Esophagus squamous epithelium (tissue), 5 donors: ENCODE measurements at places on chromosomes 12 and 14.
A peak's percentile ranks its signal among the peaks of the same experiment; 100 is the strongest.

- H3K4me1 ChIP-seq, result no peaks in the 10 kb centered on the region
- no peaks in the 10 kb centered on the region for H3K36me3 ChIP-seq
- no peak for DNase-seq
- H3K27ac ChIP-seq, result no peak overlapping the region
- H3K27me3 ChIP-seq, result no peaks in the 10 kb centered on the region
Measured at GRCh38 chr12:33044447-33044846, 147.9 kb upstream of the PKP2 start.

DNA sequence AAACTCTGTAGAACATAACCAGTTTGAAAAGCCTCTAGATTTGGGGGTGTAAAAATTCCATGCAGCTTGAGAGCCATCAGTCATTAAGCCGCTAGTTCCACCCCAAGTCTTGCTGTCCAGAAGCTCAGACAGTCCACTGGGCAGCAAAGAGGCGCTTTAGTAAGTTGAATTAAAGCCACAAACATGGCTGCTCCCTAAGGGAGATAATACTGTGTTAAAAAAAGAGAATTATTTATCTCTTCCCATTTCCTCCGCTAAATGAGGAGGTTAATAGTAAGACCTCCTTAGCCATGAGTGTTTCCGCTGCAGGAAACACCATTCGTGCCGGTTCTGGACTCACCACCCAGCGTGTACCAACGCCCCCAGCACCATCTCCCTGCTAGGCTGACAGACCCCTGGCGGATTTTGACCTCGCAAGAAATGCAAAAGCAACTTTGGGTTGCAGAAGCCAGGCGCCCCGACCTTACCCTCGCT is 536 bp downstream of the TM7SF3 start:
- peaks cover 27% of the 10 kb centered on the region for H3K4me1 ChIP-seq
- peak overlapping the region; percentile 95 for H3K27ac ChIP-seq
- H3K36me3 ChIP-seq, result no peaks in the 10 kb centered on the region
- DNase-seq, result no peak

DNA sequence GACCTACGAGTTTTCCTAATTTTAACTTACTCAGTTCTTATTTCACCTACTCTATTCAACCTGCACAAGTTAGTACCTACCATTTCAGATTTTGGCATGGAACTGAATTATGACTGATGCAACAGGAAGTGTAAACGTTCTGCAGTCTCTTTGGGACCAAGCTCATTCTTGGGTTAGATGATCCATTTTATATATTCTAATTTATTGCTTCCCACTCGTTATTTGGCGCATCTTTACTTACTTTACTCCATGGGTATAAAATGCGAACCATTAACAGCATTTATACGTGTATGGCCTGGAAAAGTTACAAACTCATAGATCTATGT is 1.0 kb upstream of the EML1 start:
- H3K27ac ChIP-seq, result no peak overlapping the region
- no peaks in the 10 kb centered on the region for H3K36me3 ChIP-seq
- peak overlapping the region; percentile 48 for H3K4me3 ChIP-seq
- peaks cover 7% of the 10 kb centered on the region for H3K27me3 ChIP-seq

- no peaks in the 10 kb centered on the region for H3K27me3 ChIP-seq
- H3K36me3 ChIP-seq, result no peaks in the 10 kb centered on the region
- no peak overlapping the region for H3K4me3 ChIP-seq
- no peaks in the 10 kb centered on the region for H3K4me1 ChIP-seq
Measured at GRCh38 chr12:45205165-45205825, 10.6 kb upstream of the ANO6 start.

GRCh38 chr14:92600318-92601053 is 86.9 kb downstream of the RIN3 start:
- no peaks in the 10 kb centered on the region for H3K36me3 ChIP-seq
- no peak overlapping the region for H3K4me3 ChIP-seq
- H3K27me3 ChIP-seq, result no peaks in the 10 kb centered on the region
- DNase-seq, result no peak
- H3K27ac ChIP-seq, result peak overlapping the region; percentile 67
- peaks cover 44% of the 10 kb centered on the region for H3K4me1 ChIP-seq

- DNase-seq, result no peak
- H3K27ac ChIP-seq, result no peak overlapping the region
- peaks cover 6% of the 10 kb centered on the region for H3K4me1 ChIP-seq
- no peaks in the 10 kb centered on the region for H3K36me3 ChIP-seq
- no peak overlapping the region for H3K4me3 ChIP-seq
- H3K27me3 ChIP-seq, result no peaks in the 10 kb centered on the region
Measured at GRCh38 chr12:55624056-55624455, 12.6 kb upstream of the OR10P1 start.

- no peaks in the 10 kb centered on the region for H3K27me3 ChIP-seq
- H3K4me1 ChIP-seq, result peaks cover 4% of the 10 kb centered on the region
- no peak overlapping the region for H3K4me3 ChIP-seq
- no peaks in the 10 kb centered on the region for H3K36me3 ChIP-seq
Measured at GRCh38 chr12:2384533-2385351, 332.0 kb downstream of the CACNA1C start.

DNA sequence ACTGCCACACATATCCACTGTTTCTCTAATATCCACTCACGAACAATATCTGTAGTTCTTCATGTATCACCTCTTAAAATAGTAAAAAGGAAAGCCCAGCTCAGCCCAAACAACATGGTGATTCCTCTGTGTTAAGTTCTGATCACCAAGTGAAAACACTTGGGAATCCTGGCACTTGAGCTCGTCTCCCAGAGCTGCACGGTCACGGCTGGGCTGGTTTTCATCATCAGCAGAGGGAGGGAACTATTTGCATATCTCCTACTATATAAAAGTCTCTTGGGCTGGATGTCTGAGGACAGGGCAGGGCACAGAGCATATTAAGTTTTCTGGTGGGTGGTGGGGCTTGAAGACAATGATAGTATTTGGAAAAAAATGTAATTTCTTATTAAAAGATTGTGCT is 870.6 kb downstream of the TMEM121 start:
- no peaks in the 10 kb centered on the region for H3K4me1 ChIP-seq
- DNase-seq, result no peak
- no peaks in the 10 kb centered on the region for H3K27me3 ChIP-seq
- no peak overlapping the region for H3K4me3 ChIP-seq
- H3K36me3 ChIP-seq, result no peaks in the 10 kb centered on the region

DNA sequence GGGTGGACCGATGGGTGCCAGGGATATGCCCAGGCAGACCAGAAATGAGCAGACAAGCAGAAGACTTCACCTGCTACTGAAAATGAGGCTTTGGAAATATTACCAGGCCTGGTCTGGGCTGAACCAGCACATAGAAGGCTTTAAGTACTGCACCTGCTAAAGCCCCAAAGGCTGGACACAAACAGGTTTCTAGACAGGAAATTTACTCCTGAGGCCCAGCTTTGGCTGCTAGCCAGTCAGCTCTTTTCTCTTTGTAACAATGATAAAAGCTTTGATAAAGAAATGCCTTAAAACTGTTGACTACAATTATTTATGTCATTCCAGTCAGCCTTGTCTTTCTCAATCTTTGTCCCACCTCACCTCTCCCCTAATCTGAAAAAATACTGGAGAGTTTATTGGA is 228.9 kb upstream of the EGLN3 start:
- no peak for DNase-seq
- no peak overlapping the region for H3K27ac ChIP-seq
- no peak overlapping the region for H3K4me3 ChIP-seq
- H3K36me3 ChIP-seq, result no peaks in the 10 kb centered on the region
- peaks cover 7% of the 10 kb centered on the region for H3K4me1 ChIP-seq

DNA sequence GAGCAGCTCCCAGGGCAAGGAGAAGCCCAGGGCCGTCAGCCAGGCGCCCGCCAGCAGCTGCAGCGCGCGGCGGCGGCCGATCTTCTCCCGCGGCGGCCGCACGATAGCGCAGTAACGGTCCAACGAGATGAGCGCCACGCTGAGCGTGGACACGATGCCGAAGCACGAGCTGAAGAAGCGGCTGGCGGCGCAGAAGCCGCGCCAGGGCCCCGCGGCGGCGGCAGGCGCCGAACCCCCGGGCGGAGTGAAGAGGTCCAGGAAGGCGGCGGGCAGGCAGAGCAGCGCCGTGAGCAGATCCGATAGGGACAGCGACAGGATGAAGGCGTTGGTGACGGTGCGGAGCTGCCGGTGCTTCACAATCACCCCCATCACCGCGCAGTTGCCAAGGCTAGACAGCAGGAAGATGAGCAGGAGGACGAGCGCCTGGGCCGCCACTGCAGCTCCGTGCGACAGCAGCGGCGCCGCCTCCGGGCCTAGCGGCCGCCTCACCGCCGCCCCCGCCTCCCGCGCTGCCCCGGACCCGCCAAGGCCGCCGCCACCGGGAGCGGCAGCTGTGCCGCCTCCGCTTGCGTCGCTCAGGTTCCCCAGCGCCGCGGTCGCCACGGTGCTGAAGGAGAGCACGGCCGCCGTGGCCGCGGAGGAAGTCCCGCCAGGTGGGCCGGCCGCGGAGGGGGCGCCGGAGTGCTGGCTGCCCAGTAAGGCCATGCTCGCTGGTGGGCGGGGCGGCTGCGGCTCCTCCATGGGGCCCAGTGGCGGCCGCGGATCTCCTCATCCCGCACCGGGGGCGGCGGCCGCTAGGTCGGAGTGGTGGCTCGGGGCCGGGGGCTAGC is 479 bp downstream of the GPR135 start:
- peaks cover 12% of the 10 kb centered on the region for H3K4me1 ChIP-seq
- peak overlapping the region; percentile 48 for H3K4me3 ChIP-seq
- no peaks in the 10 kb centered on the region for H3K27me3 ChIP-seq
- no peak for DNase-seq

DNA sequence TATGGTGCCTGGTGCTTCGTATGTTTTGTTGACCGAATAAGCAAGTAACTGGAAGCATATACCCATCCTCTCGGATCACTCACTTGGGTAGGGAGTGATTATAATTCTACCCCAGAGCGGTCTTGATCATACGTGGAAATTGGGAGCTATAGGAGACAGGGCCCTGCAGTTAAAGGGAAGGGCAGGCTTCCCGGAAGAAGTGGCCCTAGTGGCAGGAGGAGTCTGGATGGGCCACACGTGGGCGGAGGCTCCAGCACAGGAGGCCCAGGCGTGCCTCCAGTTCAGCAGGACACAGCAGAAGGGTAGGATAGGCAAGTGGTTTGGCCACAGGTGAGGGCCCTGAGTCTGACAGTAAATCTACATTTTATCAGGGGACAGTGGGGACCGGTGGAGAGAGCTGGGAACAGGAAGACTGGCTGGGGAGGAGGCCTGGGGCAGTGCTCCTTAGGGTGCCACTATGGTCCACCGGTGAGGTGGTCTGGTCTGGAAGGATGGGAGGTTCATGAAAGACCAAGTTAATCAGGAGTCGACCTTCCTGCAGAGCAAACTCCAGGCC is 23.5 kb upstream of the YY1 start:
- peaks cover 12% of the 10 kb centered on the region for H3K4me1 ChIP-seq
- no peaks in the 10 kb centered on the region for H3K27me3 ChIP-seq
- H3K27ac ChIP-seq, result no peak overlapping the region
- no peak overlapping the region for H3K4me3 ChIP-seq
- DNase-seq, result no peak

DNA sequence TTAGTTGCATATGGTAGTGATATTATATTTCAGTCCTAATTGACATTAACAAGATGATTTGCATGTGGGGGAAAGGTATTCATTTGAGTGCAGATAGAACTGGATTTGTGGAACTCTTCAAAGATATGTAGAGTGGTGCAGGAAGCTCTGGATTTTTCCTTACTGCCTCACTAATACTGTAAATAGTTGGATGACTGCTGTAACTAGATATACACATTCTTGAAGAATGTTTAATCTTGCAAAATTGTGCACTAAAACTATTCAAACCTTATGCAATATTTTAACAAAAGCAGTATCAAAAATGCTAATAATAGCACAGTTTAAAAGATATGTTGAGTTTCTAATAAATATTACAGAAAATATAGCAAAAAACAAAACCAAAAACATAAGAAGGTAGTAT is 43.1 kb upstream of the ATF7IP start:
- DNase-seq, result no peak
- no peaks in the 10 kb centered on the region for H3K27me3 ChIP-seq
- no peaks in the 10 kb centered on the region for H3K4me1 ChIP-seq
- H3K36me3 ChIP-seq, result no peaks in the 10 kb centered on the region
- no peak overlapping the region for H3K27ac ChIP-seq
- no peak overlapping the region for H3K4me3 ChIP-seq

DNA sequence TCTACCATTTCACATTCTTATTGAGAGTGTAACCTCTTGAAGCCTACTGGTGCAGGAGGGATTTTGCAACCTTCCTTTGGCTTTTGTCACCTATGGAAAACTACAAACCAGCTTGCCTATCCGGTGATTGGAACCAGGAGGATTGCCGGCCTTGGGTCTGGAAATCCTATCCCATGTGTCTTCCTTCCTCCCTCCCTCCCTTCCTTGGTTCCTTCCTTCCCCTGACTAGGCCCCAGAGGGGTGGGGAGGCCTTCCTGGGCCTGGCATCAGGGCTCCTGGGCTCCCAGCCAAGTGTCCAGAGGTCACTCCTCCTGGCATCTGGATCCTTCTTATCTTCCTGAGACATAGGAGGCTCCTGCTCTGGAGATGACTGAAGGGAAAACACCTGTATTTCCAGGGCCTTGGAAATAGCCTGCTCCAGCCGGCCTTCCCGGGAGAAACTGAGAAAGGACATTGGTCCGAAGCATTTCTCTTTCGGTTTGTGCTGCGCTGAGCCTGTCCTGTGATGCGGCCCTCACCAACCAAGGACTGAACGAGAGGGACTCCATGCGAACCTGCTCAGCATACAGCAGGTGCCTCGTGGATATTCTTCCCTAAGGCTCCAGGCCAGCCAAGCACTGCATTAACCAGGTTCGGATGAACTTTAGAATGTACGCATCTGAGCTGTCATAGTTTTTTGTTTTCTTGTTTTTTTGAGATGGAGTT is 43.4 kb downstream of the PSMA6 start:
- H3K27ac ChIP-seq, result peak overlapping the region; percentile 88
- H3K36me3 ChIP-seq, result no peaks in the 10 kb centered on the region
- no peak overlapping the region for H3K4me3 ChIP-seq
- DNase-seq, result no peak

GRCh38 chr12:8612629-8613028 is at the start of gene AICDA:
Gene AICDA (minus strand): TSS chr12:8612859. CDS start chr12:8612767, 92 bp downstream.
- no peaks in the 10 kb centered on the region for H3K36me3 ChIP-seq
- no peaks in the 10 kb centered on the region for H3K4me1 ChIP-seq
- no peaks in the 10 kb centered on the region for H3K27me3 ChIP-seq
- no peak for DNase-seq
- H3K27ac ChIP-seq, result no peak within 1 kb of the TSS

- H3K36me3 ChIP-seq, result no peaks in the 10 kb centered on the region
- H3K27ac ChIP-seq, result no peak overlapping the region
- H3K4me3 ChIP-seq, result no peak overlapping the region
- peaks cover 24% of the 10 kb centered on the region for H3K27me3 ChIP-seq
- DNase-seq, result no peak
- peaks cover 11% of the 10 kb centered on the region for H3K4me1 ChIP-seq
Measured at GRCh38 chr12:57622293-57623245, 10.4 kb downstream of the B4GALNT1 start.

DNA sequence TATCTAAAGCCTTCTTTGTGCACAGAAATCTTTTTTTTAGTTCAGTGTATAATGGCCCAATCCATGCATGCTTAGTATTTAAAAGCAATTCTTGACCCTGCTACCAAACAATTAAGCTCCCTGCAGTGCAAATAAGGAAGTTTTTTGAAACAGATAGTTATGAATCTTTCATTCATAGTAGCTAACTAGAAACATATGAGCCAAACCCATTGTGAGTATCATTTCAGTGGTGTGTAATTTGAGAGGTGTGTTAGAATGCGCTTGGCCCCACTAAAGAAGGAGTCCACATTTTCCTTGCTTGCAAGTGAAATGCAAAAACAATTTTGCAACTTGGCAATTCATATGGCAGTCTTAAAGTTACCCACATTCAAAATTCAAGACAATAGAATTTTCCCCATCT is 14.4 kb downstream of the EPS8 start:
- H3K4me3 ChIP-seq, result no peak overlapping the region
- H3K27me3 ChIP-seq, result no peaks in the 10 kb centered on the region
- no peak for DNase-seq
- no peaks in the 10 kb centered on the region for H3K36me3 ChIP-seq
